Epithelial cell of alveolus of lung (primary cell): ENCODE measurements at places on chromosomes 2 and 18. TPM values are rescaled to one million over a fixed set of nuclear protein-coding genes. Genes with fewer than 3 reads are reported as not detected.

MFSD2B gene
- 0.13 TPM in 1 of 2 replicates, not detected in the other for total RNA-seq

EVX2 gene
- not detected in 2 replicates for total RNA-seq

CEBPZ gene
- 29.8 and 31.9 TPM in 2 replicates for total RNA-seq

FEV gene
- total RNA-seq: not detected in 2 replicates

ARID5A gene
- 9.9 and 11.2 TPM in 2 replicates for total RNA-seq

MC5R gene
- not detected in 2 replicates for total RNA-seq
